Urothelium cell line (cell line): ENCODE measurements at places on chromosomes 11 and 22.

- DNase-seq: no peak
Measured at GRCh38 chr11:75474240-75474639, 41.2 kb upstream of the KLHL35 start.

DNA sequence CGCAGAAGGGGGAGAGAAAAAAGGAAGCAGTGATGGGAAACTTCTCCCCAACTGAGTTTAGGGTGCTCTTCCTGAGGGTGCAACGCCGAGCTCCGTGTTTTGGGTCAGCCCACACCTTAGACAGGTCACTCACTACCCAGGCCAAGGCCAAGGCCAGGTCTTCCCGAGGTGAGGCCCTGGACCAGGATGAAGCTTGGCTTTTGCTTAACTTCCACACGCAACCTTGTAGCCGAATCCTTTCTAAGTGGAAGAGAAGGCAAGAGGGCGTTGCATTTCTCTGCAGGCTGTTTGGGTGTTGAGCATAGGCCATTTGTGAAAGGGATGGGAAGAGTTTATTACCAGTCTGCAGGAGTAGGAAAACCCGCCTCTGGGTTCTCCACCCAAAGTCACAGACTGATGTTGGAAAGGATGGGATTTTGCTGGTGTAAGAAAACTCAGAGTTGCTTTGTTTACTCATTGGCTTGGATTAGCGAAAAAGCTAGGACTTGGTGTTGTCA is 1.5 kb downstream of the KREMEN1 start:
- DNase-seq: no peak

DNA sequence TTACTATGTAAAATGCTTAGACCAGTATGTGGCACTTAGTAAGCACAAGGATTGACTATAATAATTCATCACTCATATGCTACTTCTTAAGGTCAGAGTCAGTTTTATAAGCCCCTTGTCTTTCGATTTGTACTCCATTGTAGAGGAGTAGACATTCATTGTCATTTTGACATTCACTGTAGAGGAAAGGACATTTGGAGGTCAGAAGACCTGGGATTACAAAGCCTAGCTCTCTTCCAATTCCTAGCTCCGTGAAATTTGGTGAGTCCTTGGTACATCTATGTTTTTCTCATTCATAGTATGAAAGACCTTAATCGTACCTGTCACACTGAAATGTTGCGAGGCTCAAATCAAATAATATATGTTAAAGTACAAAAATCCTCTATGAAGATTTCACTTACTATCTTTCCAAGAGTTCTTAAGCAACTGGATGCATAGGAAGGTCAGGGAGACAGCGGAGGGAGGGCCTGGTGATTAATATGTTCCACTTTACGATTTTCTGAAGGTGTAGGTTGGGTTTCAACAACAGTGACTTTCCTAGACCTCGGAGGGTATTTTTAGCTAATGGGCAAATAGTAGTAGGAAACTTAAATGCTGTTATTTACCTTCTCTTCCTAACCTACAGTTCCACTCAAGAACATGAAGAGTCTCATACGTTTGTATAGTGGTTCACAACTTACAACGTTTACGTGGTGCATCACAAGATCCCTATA is 1.4 kb upstream of the EMSY start:
- no peak for DNase-seq

DNA sequence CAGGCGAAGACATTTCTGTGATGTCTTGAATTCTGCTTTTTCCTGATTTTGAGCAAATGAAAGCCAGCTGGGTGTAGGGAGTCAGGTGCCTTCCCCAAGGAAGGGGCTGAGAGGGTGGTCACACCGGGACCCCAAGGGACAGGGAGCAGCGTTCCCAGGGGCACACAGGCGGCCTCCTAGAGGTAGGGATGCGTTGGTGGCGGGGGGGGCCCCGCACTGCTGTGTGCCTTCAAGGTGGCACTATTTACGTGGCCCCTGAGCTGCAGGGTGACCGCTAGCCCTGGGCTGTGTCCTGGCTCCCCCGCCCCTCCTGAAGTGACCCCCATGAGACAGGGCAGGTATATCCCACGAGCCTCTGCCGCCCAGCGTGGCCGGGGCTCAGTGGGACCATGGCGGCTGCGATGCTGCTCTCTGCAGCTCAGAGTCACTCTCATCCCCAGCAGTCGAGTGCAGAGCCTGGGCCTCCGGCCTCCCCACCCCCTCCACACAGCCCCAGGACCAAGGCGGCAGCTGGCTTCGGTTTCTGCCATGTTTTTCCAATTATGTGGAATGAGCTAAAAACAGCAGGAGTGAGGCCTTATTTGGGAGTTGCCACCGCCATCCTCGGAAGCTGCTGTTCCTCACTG is 60.9 kb downstream of the LRP5 start:
- DNase-seq: no peak

DNA sequence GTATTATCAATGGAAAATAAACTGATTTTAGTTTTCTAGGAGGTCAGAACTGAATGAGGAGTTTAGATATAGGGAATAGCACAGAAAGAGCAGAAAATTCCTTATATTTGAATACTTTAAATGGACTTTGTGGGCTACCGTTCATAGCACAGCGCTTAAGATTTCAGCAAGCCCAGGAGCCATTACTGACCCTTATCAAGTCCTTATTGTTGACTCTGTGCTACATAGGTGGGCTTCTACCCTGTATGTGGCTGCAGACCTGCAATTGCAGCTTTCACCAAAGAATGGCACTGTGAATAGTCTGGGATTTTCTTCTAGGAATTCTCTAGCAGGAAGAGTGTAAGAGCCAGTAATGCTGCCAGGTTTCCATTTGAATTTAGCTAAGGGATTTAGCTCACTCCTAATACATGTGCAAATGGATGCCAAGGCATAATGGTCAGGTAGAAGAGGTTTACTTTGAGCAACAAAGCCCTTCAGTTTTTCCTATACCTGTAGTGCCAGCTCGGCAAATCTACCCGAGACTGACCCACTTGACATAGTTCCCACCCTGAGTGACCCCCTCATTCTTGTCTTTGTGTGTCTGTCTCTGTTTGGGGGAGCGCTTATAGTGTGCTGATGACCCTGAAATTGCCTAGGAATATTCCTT is 42.5 kb upstream of the DLAT start:
- no peak for DNase-seq

- DNase-seq: no peak
Measured at GRCh38 chr22:18081416-18081815, 3.6 kb downstream of the PEX26 start.

GRCh38 chr22:20591660-20592310 is 84.4 kb downstream of the MED15 start:
- no peak for DNase-seq

DNA sequence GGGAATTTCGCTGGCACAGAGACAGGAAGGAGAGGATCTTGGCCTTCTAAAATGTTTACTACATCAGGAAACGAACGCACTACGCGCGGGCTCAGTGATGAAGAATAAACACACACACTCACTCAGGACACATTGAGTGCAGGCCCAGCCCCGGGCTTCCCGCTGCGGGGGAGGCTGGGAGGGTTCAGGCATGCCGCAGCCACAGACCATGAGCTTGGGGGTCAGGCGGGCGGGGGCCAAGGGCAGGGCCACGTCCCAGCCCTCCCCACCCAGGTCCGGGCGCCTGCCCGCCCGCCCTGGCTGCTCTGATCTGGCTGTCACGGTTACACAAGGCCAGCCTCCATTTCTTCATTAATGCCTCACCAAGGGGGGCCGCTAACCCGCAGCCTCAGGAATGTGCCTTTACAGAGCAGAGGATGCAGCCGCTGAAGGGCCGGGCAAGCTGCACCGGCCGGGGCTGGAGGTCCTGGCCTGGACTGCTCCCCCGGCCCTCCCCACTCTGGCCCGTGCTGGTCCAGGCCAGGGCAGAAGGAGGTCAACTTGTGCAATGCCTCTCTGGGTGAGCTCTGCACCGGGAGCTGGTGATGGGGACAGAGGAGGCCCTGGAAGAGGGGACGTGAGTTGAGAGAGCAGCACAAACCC is 41.7 kb downstream of the IGF2 start:
- peak; percentile 60 for DNase-seq

- no peak for DNase-seq
Measured at GRCh38 chr22:36463783-36464184, 17.7 kb downstream of the TXN2 start.

DNA sequence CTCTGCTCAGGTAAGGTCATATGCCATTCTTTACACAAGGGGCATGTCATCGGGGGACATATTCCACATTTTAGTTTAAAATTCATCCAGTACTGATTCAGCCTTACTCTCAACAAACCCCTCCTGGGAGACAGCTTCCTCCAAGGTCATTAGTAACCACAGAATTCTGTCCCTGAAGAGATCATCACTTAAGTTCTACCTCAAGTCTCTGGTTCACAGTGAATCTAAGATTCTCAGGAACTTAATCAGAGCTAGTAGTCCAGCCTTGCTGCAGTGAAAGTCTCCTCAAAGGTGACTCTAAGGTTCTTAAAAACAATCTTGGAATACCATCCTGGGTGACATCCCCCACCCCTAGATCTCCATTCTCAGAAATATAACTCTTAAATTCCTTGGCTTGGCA is 18.9 kb upstream of the GDPD4 start:
- DNase-seq: no peak

DNA sequence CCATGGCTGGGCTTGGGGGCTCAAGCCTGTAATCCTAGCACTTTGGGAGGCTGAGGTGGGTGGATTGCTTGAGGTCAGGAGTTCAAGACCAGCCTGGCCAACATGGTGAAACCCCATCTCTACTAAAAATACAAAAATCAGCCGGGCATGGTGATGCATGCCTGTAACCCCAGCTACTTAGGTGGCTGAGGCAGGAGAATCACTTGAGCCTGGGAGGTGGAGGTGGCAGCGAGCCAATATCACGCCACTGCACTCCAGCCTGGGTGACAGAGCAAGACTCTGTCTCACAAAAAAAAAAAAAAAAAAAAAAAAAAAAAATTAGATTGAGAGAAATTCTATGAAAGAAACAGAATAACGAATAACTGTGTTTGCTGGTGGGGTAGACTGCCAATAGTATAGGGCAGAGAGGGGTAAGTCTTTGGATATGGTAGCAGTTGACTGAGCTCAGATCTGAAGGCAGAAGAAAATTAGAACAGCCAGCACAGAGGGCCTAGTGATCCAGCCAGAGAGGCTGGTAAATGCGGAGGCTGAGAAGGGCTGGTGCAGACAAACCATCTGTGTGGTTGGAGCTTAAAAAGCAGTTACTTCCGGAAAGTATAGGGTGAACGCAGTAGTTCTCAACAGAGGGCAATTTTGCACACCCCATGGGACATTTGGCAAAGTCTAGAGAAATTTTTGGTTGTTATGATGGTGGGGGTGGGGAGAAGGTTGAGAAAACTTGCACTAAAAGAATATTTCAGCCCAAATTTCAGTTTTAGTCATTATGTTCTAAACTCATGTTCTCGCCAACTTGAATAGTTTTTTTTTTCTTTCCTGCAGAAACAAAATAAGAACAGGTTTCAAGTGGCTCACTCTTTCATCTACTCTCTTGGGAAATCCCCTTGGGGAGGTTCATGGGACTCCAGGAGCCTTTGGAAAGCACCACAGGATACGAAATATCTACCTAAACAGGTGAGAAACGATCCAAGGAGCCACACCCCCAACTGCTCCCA is 1.6 kb upstream of the HORMAD2 start:
- no peak for DNase-seq

DNA sequence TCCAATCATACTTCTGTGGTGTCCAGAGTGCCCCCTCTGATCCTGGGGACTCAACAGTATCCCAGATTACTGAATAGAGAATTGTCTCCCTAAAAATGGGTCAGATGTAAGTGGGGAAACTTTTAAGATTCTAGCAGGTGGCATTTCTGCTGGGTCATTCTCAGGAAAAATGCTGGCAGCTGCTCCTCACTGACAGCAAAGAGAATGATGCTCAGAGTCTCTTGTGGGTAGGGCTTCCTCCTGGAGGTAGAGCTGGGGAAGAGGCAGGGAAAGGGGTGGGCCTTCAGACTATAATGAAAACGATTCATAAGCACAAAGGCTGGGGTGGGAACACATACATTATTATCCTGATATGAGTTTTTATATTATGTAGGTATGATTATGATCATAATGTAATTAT is 647.2 kb downstream of the NELL1 start:
- no peak for DNase-seq

- no peak for DNase-seq
Measured at GRCh38 chr22:45328822-45329529, 19.2 kb downstream of the FAM118A start.

- peak; percentile 30 for DNase-seq
Measured at GRCh38 chr11:396511-396947, 2.5 kb downstream of the PKP3 start.

DNA sequence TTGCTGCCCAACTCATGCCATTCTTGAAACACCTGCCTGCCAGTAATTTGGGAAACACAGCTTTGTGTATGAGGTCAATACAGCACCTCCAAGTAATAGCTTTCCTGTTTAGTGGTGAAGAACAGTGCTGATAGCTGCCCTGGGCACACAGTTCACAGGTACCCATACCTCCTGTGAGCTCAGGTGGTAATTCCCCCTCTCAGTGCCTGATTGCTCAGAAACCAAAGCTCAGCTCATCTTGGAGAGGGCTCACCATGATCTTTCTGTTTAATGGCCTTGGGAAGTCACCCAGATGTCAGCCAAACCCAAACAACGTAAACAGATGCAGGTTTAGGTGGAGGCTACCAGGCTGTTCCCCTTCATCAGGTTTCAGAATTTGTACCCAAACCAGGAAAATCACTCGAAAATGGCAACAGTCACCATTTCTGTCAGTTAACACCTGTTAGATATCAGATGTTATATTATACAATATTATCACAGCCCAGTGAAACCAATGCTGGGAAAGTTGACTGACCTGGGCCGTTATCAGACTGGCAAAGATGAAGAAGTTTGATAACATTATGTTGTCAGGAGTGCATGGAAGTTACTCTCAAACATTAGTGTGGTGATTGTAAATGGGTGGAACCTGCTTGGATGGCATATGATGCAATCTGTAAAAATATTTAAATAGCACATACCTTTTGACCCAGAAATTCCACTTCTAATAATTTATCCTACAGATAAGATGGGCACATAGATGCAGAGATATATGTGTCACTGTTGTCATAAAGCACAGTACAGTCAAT is 18.9 kb downstream of the VSTM5 start:
- no peak for DNase-seq

DNA sequence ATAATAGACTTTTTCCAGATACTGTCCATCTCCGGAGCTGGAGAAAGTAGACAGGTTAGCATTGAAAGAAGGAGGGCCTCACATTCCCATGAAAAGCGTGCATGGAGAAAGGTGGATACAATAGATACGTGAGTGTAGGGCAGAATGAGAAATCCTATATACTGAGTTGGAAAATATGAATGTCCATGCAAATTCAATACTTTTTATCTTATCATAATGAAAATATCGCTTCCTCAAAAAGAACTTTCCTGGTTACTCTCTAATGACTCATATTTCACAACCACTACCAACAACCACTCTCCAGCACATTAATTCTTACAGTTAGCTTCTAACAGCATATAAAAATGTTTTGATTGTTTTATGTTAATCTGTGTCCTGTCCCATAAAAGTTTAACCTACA is 22.0 kb upstream of the MS4A6A start:
- DNase-seq: no peak

DNA sequence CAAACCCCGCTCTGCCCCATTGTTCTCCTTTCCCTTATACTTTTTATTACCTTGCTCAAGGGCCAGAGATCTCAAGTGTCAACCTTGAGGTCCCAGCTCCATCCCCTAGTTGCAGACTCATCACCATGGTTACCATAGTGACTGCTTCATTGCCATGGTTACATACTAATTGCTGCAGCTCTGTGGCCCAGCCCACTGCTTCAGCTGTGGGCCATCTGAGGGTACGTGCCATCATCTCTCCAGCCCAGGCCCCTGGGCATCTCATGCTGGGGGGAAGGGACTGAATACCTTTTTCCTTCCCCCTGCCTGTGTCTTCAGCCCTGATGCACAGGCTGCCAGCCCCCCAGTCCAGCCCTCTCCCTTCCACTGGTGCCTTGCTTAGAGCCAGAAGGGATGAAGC is 22.2 kb downstream of the TREH start:
- DNase-seq: no peak

- DNase-seq: no peak
Measured at GRCh38 chr11:59198726-59199125, 14.0 kb downstream of the MPEG1 start.
